Left lung (tissue), 14 donors: ENCODE measurements at places on chromosomes 7 and 10. TPM values are rescaled to one million over a fixed set of nuclear protein-coding genes. Genes with fewer than 3 reads are reported as not detected.

- no peak for DNase-seq
Observed at GRCh38 chr10:3143366-3143765, 29.2 kb downstream of the PITRM1 start.

- no peak for DNase-seq
Observed at GRCh38 chr10:119133949-119134348, 30.0 kb downstream of the DENND10 start.

DNA sequence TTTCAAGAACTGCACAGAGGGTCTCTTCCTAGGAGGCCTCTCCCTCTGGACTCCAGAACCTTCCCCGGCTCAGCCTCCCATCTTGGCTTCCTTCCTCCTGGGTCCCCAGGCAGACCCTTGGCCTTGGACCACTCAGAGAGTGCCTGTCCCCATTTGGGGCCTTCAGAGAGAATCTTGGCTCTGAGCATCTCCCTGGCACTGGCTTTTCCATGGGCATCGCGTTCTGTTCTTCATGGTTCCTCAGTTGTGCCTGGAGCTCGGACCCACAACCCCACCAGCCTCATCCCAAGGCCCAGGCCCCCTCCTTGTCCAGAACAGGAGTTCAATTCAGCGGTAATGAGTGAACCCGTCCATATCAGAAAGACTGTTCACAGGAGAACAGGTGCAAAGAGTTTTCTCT is 73.4 kb downstream of the VIPR2 start:
- DNase-seq: no peak

DNA sequence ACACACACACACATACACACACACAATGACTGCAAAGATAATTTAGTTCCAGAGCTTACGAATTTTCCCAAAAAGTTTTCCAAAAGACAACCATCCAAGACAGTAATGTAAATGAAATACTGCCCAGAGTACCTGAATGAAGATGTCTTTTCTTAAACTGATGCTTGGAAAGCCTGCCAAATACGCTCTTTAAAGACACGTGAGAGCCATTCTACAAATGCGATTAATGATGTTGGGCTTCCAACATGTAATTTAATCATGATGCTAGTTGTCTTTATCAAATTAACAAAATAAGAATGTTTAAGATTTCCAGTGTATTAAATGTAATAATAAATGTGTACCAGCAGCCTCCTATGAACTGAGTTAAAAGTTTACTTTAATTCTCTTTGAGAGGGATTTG is 11.1 kb downstream of the ERCC6 start:
- DNase-seq: no peak

DNA sequence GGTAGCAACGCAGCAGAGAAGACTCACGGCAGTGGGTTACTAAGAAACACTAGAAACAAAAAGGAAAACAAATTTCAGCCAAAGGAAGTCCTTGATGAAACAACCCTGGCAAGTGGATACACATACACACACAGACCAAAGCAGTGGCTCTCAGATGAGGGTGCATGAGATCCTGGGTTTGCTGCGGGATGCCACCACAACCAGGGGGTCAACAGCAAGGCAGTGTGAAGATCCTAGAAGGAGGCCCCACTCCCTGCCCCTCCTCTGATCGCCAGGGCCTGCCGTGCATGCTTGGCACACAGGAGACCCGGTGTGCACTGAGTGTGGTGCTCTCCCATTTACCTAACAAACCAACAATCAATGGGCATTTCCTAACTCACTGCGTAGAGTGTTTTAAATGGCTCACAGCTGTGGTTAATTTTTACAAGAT is 252.3 kb upstream of the KLF14 start:
- peak; percentile 41 for DNase-seq

- DNase-seq: no peak
Observed at GRCh38 chr10:79320316-79320715, 27.0 kb upstream of the PPIF start.

DNA sequence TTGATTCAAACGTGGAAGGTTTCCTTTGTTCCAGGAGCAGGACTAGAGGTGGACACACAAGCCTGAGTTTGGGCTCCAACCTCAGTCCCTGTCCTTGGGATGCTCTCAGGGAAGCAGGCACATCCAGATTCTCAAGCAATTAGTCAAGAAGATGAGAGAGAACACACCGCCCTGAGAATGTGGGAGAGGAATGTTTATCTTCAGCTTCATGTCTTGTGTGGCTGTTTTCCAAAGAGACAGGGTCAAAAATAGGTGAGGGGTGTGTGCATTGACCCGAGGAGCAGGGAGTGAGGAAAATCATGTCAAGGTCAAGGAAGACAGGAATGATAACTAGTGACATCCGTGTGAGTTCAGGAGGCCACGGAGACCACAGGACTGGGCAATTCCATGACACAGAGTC is 472.2 kb upstream of the C7orf33 start:
- no peak for DNase-seq

DNA sequence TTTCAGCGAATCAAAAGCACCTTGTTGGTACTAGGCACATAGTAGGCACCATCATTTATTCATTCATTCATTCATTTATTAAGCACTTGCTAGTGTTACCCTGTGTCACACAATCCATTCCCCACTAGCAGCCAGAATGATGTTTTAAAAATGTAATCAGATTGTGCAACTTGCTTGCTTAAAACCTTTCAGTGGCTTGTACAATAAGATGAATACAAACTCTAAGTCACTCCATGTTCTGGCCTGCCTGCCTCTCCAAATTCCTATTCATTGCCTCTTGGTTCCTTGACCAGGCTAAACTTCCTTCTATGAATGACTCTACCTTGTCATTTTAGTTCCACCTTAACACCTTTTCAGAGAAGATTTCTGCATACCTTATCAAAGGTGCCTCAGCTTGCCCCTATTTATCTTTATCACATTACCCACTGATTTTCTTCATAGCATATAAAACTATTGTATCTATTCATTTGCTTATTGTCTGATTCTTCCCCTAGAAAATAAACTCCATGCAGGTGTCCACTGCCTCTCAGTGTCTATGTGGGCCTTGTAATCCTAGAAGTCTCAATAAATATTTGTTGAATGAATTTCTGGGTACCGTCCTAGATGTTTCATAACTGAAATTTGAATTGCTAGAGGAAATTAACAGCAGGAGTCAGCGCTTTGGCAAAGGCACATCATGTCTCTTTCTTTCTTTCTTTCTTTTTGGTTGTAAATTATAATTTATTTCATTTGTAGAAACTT is 169.5 kb downstream of the TMEM26 start:
- no peak for DNase-seq

- no peak for DNase-seq
Observed at GRCh38 chr10:5618042-5618441, 48.4 kb downstream of the ASB13 start.

DNA sequence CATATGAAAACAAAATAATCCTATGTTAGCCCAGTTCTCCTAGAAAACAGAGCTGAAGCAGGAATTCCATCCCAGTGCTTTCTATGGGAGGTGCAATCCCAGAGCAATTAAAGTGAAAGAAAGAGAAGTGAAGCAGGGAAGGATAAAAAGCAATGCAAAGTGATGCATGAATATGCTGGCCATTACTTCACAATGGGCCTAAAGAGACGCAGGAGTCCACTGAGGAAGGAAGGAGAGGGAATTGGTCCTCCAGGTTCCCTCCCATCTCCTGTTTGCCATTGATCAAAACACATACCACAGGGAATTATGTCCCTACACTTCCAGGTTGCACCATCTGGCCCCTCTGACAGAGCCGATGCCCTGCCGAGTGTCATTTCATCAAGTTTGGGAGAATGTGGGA is 392.2 kb upstream of the NFE2L3 start:
- DNase-seq: no peak

DNA sequence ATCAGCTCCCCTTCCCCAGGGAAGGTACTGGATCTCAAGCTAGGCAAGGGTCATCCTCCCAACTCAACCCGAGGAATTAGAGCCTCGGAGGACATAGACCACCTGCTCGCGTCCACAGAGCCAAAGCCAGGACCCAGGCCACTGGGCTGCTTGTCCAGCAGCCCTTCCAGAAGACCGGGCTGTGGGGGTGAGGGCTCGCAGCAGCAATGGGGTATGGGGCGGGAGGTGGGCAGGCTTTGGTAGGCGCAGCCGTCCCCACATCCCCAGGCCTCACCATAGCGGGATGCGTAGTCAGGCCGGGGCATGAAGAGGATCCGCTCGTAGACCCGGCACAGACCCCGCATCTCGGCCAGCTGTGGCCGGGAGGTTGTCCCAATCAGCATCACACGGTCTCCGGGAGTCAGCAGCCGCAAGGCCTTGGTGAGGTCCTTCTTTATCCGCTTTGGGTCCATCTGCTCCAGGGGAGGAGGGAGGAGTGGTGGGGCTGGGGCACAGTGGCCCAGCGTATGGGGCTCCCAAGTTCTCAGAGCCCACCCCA is 5.0 kb upstream of the ASB10 start:
- no peak for DNase-seq

DNA sequence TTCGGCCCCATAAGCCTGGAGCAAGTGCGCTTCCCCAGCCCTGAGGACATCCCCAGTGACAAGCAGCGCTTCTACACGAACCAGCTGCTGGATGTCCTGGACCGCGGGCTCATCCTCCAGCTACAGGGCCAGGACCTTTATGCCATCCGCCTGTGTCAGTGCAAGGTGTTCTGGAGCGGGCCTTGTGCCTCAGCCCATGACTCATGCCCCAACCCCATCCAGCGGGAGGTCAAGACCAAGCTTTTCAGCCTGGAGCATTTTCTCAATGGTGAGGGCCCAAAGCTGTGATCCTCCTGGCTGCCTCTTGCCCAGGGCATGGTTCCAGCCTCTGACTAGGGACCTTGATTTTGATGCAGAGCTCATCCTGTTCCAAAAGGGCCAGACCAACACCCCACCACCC is 10.1 kb downstream of the IRF5 start:
- no peak for DNase-seq

GRCh38 chr7:466465-467191 is 53.0 kb downstream of the PDGFA start:
- DNase-seq: no peak

DNA sequence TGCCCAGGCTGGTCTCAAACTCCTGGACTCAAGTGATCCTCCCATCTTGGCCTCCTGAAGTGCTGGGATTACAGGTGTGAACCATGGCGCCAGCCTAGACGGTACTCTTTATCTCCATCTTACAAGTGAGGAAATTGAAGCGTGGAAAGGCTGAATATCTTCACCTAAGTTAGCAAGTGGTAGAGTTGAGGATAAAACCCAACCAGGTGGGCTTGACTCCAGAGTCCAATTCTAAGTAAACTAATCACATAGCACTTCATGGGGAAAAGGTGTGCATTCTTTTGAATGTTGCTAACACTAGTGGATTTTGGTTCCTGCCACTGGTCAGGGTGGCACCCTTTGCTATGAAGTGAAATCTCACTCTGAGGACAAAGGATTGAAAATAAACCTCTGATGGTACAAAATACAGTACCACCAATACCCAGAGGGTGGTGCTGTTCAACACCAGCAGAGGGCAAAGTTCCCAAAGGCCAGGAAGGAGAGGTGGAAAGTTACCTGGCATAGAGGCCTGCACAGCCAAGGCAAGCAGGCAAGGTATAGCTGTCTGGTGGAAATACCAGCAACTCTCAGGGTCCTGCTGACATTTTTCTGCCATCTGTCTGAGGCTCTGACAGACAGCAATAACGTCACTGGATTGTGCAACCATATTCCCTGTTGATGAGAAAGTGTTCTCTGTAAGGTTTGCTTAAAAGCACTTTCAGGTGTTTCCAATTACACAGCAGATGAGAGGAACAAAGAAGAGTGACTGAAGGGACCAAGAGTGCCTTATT is 17.6 kb downstream of the ZDHHC16 start:
- peak; percentile 52 for DNase-seq

- DNase-seq: peak; percentile 72
Observed at GRCh38 chr10:69318867-69319727, 40.8 kb downstream of the HK1 start.

GRCh38 chr10:89815049-89815853 is 113.9 kb downstream of the KIF20B start:
- DNase-seq: no peak

DNA sequence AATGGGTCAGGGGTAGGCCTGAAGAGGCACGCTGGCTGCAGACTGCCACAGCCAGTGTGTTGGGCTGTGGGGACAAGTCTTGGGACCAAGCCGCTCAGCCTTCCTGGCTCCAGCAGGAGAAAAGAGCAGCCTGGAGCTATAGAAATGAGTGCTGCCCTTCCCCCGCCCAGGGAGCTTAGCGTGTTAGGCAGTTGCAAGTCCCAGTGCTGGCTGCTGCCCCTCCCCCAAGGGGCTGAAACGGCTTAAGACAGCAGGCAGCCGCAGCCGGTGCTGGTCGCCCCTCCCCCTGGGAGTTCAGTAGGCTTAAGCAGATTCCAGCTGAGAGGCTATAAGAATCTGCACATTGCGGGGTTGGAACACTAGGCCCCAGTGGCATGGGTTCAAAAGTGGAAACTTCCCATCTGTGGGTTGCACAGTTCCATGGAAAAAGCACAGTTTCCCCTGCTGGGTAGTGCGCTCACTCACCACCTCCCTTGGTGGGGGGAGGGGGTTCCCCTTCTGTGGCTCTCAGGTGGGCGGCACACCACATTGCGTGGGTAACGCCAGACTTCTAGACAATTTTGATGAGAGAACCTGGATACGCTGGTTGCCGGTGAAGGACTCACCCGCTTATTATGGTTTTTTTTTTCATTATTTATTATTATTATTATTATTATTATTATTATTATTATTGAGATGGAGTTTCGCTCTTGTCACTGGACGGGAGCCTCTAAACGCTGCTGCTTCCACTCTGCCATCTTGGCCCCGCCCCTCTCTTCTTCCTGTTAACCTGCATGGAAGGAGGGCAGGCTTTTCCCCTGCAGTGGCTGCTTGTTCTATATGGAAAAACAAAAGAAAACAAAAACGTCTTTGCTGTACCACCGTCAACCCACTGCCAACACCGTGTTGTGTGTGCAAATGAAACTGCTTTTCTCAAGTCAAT is 151.1 kb downstream of the CXCL12 start:
- peak; percentile 93 for DNase-seq

DNA sequence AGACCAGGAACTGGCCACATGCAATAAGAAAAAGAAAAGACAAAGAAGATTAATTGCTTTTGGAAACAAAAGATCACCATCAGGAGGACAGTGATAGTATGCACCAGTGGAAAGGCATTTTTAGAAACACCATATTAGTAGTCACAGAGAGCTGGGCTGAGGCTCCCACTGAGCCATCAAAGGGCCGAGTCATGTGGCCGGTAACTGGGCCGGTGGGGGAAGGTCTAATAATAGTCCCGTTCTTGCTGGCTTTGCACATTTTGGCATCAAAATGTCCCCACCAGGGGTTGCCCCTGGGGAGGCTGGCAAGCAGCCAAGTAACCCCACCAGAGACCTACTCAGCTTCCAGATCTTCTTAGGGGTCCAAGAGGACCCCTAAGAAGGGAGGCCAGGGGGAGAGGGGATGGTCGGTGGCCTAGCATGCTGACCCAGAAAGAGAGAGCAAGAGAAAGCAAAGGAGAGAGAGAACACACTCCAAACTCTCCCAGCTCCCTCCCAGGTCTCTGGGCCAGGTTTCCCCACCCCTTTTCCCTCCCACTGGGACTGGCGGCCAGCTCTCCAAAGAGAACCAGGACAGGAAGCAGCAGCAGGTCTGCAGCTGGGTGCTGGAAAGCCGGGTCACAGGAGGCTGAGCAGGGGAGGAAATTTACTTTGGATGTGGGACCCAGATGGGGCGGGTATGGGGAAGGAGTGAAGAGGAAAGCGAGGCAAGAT is 70.2 kb upstream of the FGFR2 start:
- DNase-seq: peak; percentile 49

DNAJC12 gene
- polyA plus RNA-seq: 7.7 TPM

LRRD1 gene
- polyA plus RNA-seq: 0.69 TPM

ATE1 gene
- polyA plus RNA-seq: 31.0 TPM

ARMC3 gene
- 1.6 TPM for polyA plus RNA-seq

EBLN1 gene
- not detected for polyA plus RNA-seq
